ENCODE measurements at places on chromosomes 4 and X.

DNA sequence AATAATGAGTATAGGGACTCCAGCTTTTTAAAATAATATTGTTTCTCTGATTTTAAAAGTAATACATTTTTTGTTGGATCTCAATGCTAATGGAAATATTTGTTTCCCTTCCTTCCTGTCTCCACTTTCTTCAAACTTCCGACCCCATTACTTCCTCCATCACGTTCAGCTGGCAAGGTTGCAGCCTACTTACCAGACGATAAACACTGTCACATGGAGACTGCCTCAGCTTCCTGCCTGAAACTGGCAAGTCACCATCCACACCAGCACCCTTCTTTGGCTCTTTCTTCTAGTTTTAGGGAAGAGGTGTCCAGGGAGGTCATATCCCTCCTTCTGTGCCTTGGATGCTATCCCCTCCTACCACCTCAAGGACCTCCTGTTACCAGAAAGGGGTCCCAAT, 3.4 kb upstream of the INTU start:
- DNase-seq: no peak

DNA sequence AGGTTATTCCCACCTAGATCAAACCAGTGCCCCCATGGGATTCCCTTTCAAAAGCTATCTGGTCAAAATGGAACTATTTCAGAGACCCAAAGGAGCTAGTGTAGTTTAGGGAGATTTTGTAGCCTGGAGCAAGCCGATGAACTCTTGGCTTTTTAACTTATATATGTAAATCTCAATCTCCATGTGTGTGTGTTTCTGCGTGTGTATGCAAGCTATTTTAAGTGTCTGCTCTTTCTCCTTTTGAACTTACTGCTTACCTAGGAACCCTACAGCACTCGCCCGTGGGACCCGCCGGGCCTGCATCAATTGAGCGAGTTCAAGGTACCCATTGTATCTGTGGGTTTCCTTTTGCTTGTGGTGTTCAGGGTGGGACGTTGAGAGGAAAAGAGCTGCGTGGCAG, 10.4 kb downstream of the CSTF2 start:
- DNase-seq: no peak

GRCh38 chr4:6191448-6192130, 8.8 kb downstream of the JAKMIP1 start:
- no peak for DNase-seq

- DNase-seq: no peak
Measured at GRCh38 chrX:31706466-31706865, 634.6 kb upstream of the FTHL17 start.

DNA sequence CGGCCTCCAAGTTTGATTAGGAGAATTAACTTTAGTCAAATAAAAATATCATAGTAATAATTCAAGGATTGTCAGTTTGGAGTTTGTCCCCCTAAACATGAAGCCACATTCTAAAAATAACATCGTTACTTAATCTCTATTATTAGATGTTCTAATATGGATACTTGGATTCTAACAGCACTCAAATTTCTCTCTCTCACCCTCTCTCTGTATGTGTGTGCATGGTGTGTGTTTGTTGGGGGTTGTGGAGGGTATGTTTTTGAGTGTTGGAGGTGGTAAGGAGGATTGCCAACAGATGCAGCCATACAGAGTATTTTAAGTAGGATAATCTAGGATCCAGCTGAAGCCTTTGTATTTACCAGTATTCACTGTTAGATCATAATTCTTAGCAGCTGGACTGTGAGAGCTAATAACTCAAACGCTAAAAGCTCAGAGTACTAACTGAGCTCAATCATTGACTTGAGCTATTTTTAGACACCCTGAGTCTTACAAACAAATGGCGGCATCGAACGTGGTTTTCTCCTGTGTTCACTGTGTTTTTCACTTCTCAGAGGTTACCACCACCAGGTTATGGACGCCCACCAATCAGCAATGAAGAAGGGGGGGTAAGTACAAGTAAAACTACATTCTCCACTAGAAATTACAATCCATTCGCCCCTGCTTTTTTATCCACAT, 8.8 kb downstream of the ENAM start:
- DNase-seq: no peak
